ENCODE measurements at places on chromosomes 3 and 15.

DNA sequence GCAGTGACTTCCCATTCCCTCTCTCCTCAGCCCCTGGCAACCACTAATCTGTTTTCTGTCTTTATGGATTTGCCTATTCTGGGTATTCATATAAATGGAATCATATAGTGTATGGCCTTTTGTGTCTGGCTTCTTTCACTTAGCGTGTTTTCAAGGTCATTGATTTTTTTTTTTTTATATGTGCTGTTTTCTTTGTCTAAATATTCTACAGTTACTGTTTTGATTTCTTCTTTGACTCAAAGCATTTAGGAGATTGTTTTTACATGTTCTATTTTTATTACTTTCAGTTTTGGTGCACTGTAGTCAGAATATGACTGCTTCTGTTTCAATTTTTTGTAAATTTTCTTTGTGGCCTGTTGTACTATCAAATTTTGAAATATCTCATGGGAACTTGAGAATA, 71.9 kb upstream of the RNU6-1 start:
- DNase-seq, result no peak

DNA sequence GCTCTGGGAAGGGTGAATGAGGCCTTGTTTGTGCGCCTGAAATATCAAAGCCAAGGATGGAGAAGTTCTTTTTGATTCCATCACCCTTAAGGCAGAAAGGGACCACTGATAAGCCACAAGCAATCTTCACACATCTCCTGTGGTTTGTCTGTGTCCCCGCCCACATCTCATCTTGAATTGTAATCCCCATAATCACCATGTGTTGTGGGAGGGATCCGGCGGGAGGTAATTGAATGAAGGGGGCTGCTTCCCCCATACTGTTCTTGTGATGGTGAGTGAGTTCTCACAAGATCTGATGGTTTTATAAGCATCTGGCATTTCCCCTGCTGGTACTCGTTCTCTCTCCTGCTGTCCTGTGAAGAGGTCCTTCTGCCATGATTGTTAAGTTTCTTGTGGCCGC, 329.6 kb upstream of the RGMA start:
- no peak for DNase-seq

- DNase-seq, result no peak
Observed at GRCh38 chr15:28098360-28098765, 752 bp downstream of the OCA2 start.

DNA sequence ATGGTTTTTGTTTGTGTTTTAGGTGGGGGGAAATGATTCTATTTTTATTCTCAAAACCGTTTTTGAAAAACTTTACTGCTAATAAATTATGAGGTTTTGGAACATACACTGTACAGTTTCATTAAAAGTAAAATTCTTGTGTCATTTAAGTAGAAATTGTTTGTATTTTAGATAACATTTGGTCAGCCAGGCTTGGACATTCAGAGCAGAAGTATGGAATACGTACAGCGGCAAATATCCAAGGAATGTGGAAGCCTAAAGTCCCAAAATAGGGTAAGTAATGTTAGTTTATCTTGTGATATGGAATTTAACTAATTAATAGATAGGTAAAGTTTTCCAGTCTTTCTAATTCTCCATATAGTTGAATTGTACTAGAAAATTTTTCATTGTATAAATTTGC, 96.6 kb downstream of the SPRED1 start:
- DNase-seq, result no peak

DNA sequence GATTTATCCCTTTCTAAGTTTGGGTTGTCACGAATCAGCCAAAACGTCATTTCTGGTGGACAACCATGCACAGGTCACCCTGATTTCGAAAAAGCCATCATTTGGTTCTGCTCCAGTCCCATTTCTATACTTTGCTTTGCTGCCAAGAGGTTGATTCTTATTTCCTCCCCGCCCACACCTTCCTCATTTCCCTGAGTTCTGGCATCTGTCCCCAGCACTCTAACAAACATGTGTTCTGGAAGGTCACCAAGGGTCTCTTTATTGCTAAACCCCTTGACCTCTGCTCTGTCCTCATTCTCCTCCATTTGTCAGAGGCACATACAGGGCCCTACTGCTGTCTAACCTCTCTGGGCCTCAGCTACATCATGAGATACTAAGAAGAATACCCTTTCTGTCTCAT, 36.4 kb upstream of the PTPRG start:
- DNase-seq, result no peak

GRCh38 chr3:4271834-4272233, 31.3 kb upstream of the SETMAR start:
- DNase-seq, result no peak

DNA sequence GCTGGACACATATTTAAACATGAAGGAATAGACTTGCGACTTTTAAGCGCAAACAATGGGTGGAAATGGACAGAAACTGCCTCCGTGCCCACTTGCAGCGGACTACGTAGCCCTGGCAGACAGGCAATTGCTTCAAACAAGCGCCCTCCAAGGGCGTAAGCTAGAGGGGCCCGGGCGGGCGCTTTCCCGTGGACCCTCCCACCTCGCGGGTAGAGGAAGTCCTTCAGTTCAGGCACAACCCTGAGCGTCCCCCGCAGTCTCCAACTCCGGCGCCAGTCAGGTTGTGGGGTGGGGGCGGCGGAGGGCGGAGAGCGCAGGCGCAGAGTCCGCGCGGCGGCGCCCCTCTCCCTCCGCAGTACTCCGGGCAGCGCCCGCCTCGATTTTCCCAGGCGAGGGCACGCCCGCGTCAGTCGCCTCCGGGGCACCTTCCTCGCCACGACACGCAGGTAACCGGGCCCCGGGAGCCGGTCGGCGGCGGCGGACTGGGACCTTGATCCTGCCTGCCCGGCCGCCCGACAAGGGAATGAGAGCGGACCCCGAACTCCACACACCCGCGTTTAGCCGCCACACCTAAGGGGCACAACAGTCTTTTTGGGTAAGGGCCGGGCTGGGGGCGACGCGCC, at the start of gene SLC35G2:
Gene SLC35G2, plus strand, starts transcription at position 358 of the 623 bp plus-strand sequence. CDS start 35,335 bp downstream, outside the sequence.
- peak; percentile 57 for DNase-seq

DNA sequence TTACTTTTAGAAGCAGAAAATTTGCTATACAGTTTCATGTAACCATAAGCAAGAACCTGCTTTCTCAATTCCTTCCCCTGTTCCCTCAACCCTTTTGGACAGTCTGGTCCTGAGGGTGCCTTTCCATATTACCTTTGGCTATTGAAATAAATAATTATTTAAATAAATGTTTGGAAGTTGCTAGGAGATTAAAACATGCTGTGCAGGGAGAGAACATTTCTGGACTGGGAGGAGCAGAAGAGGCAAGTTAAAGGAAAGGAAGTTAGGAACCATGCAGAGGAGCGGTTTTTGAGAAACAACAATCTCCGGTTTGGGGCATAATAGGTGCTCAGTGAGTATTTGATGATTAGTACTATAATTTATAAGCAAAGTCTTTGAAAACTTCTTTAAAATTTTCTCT, 41.8 kb downstream of the ZNF609 start:
- DNase-seq, result no peak

- no peak for DNase-seq
Observed at GRCh38 chr3:115660646-115661337, 37.5 kb downstream of the GAP43 start.

DNA sequence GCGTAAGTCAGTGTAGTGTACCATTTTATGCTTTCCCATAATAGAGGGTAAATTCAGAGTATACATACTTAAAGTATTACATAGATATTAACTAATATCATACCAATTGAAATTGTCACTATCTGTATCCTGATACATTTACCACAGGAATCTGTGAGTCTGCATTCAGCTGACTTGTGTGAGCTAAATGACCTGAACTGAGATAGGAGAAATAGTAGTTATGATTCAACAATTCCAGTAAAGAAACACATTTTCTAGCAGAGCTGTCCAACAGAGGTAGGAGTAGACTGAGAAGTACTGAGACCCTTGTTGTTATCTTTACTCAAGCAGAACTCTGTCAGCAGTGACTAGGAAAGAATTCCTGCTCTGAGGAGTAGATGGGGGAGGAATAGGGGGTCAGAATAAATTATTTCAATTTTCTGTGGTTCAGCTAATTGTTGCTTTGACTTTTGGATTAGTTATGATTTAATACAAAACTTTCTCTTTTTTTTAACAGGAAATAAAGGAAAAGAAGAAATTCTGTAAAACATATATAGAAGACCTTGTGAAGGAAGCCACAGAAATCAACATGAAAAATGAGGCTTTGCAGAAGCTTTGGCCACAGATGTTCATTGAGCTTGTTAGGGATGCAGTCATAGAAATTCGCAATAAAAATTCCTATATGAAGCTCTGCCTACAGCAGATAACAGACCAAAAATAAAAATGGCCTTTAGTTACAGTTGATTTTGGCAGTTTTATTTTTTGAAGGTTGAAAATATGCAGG, 66.2 kb upstream of the THSD4 start:
- no peak for DNase-seq

DNA sequence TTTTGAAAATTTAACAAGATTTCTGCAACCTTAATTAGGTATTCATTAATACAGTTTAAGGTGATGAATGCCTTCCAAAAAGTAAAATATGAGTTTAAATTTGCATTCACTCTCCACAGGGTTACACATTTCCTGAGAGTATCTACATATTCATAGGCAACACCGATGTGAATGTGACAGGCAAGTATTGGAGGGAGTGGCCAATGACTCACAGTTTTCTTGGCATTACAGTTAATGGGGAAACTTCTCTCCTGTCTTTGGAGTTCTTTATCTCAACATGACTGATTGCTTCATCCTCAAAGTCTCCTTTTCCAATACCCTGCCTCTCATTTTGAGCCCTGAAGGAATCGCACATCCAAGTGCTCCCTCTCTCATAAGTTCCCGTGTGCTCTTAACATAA, 181.9 kb upstream of the CHL1 start:
- no peak for DNase-seq

DNA sequence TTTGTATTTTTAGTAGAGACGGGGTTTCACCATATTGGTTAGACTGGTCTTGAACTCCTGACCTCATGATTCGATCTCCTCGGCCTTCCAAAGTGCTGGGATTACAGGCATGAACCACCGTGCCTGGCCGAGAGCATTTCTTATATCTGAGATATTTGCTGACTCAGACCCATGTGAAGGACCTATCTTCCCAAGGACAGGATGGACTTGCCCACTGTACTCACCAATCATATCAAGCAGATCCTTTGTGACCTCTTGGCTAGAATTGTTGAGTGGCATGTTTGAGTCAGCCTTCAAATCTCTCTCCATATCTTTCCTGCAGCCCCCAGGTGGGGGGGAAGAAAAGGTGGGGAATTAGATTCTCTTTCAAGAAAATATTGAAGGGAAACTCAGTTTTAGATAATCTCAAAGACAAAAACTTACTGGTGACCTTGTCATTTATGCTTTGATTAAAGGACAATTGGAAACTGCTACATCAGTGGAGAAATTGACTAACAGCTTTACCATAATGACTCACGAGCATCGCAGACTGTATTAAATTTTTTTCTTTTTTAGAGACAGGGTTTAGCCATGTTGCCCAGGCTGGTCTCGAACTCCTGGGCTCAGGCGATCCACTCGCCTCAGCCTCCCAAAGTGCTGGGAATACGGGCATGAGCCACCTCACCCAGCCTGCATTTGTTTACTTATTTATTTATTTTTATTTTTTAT, 3.1 kb downstream of the C3orf62 start:
- no peak for DNase-seq

GRCh38 chr3:37988931-37989525, 1.6 kb upstream of the VILL start:
- peak; percentile 47 for DNase-seq

- DNase-seq, result no peak
Observed at GRCh38 chr3:111713833-111714232, 118.7 kb upstream of the ZBED2 start.

DNA sequence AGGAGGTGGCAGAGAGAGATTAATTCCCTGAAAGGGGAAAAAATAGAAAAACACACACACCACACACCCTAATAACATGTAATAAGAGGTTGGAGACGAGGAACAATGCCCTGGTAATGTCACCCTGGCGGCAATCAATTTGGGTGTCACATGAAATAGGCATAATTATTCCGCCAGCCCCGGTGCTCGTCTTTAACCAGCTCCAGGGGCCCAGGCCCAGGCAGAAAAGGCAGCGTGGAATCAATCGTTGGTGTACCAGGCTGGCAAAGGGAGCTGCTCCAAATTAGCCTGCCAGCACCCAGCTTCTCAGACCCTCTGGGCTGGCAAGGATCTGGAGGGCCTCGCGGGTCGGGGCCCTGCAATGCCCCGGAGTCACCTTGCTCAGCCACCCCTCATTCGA, 5.6 kb downstream of the LINGO1 start:
- no peak for DNase-seq

GRCh38 chr15:62390791-62391640, 225.9 kb upstream of the C2CD4B start:
- DNase-seq, result peak; percentile 65

DNA sequence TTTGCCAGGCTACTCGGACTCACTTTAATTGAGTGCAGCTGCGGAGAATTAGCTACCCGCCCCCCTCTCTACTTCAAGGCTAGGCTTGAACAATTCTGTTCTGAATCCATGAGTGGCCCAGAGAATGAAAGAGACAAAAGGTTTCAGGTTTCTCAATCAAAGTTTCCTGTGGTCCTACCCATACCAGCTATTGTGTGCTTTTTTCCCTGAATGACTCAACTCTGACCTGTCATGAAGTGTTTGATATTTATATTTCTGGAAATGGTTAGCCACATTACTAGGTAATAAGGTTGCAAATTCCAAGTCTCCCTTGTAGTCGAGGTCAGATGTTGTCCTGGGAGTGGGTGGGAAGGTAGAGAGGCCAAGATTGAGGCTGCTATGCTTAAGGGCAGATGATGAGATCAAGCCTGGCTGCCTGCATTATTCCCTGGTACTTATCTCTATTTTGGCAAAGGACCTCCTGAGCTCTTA, 392.7 kb upstream of the TBL1XR1 start:
- no peak for DNase-seq

GRCh38 chr15:43966646-43967045, 139.8 kb downstream of the WDR76 start:
- DNase-seq, result no peak

DNA sequence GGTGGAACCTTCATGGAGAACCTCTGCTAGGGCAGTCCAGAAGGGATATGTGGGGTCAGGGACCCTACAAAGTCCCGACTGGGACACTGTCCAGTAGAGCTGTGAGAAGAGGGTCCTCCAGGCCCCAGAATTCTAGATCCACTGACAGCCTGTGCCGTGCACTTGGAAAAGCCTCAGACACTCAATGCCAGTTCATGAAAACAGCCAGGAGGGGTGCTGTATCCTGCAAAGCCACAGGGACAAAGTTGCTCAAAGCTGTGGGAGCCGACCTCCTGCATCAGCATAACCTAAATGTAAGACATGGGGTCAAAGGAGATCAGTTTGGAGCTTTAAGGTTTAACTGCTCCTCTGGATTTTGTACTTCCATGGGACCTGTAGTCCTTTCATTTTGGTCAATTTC, 448.8 kb upstream of the CADM2 start:
- no peak for DNase-seq

GRCh38 chr3:11238060-11238459, 34.1 kb upstream of the ATG7 start:
- no peak for DNase-seq

DNA sequence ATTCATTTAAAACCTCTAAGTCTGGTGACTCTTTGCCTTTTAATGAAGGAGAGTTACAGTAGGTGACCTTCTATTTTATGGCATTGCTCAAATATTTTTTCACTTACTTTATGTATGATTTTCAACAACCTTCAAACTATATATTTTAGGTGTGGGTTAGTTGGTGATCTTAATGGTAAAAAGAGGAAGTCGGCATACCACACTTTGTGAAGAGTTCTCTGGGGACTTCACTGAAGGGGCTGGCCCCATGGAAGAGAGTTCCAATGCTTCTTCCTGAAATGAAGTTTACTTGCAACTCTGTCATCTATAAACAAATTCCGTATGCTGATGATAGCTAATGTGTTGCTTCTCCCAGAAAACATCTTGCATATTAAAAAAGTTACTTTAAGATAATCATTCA, 647.0 kb upstream of the SGO1 start:
- no peak for DNase-seq
